Left renal pelvis (tissue), 4 donors: ENCODE measurements at places on chromosomes 11 and 22.

DNA sequence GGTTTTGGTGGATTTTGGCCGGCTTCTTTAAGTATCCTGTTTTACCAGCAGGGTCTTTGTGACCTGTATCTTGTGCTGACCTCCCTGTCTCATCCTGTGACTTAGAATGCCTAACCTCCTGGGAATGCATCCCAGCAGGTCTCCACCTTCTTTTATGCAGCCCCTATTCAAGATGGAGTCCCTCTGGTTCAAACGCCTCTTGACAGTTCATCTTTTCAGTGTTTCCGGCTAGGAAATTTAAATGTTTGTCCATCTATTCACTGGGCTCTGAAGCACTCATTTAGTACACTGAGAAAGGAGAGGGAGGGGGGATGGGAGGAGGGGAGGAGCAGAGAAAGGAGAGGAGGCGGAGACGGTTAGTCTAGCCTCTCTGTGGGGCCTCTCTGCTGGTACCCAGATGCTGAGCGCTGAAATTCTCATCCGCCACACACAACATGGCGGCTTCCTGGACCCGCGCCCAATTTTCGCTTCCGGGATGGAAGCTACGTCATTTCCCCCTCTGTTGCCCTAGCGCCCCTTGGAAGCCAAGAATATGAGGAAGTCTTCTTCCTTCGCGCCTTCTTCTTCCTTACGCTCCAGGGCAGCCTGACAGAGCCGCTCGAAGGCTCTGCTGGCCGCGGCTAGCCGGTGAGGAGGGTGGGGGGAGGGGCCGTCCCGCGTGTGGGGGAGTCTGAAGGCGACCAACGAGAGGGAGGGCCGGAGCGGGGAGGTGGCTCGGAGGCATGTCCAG lies 69.0 kb upstream of the SYT13 start:
- peak; percentile 88 for DNase-seq

GRCh38 chr11:78699609-78700135 lies 125.0 kb upstream of the NARS2 start:
- peak; percentile 19 for DNase-seq

DNA sequence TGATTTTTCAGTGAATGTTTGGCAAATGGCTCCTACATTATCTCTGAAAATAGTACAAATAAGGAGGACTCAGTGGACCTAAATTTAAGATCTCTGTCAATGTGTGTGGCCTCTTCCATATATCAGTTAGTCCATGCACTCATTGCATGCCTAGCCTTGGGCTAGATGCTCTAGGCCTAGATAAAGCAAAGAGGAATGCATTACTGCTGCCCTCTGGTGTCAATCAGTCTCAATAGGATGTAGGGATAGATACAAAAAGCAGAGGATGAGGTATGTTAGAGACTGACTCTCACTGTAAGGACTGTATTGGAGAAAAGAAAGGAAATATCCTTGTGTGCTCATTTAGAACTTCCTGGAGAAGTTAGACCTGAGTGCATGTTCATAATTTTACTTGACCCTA lies 42.0 kb downstream of the MS4A2 start:
- no peak for DNase-seq

- DNase-seq = no peak
Measured at GRCh38 chr11:36394926-36395325, 98.8 kb downstream of the PRR5L start.

GRCh38 chr11:128663824-128664223 lies 30.0 kb upstream of the FLI1 start:
- no peak for DNase-seq

DNA sequence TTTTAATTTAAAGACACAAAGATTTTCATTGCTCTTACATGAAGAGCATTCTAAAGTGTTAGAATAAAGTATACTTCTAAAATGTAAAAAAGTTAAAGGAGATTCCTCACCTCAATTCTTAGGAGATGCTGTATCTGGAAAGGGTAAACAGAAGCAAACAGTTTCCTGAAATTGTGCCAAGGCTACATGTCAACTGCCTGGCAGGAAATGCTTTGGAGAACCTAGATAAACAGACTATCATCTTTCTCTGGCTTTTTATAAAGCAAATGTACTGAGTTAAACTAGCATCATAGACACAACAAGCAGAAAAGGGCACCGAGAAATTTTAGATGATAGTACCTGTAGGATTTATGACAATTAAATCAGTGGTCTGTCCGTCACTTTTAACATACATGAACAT lies 24.7 kb upstream of the AKIP1 start:
- no peak for DNase-seq

DNA sequence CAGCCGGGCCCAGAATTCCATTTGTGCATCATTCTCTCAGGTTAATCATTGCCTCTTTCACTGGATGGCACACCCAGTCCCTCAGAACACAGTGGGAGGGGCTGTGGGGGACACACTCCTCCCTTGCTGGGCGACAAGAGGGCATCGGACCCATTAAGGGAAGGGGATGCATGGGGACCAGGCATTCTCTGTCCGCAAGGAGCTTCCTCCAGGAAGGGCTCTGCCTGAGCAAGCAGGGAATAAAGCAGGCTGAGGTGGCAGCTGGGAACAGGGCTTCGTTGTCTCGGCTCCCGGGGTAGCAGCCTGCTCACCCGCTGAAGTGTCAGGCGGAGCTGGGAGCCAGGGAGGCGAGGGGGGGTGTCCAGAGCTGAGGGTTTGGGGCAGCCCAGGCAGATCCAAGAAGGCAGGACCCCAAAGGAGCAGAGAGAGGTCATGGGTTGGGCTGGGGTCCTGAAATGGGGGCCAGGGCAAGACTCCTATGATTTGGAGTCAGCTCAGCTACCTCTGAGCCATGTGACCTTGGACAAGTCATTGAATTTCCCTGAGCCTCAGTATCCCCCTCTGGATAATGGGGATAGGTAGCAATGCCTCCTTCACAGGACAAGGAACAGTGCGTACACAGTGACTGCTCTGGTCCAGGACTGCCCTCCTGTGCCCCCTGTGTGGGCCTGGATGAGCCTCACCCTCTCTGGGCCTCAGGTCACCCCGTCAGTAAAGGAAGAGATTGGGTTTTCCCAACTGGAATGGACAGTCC lies 1.4 kb downstream of the GAL3ST1 start:
- no peak for DNase-seq

- DNase-seq = no peak
Measured at GRCh38 chr11:13134066-13134465, 125.0 kb downstream of the RASSF10 start.

DNA sequence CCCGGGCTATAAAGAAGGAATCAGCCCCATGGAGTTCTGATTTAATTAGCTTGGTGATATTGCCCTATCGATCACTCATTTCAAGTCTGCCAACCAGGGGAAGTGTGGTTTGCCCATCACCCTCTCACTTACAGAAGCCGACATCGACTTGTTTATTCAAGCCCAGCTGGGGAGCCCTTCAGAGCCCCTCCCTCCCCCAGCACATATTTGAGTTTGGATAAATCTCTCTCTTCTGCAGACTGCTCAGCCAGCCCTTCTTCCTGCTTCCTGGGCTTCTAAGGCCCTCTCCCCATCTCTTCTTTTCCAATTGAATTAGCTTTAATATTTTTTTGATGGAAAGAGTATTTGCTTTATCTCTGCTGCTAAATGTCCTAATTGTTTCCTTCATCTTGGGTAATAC lies 299.0 kb downstream of the MIAT start:
- DNase-seq = no peak

DNA sequence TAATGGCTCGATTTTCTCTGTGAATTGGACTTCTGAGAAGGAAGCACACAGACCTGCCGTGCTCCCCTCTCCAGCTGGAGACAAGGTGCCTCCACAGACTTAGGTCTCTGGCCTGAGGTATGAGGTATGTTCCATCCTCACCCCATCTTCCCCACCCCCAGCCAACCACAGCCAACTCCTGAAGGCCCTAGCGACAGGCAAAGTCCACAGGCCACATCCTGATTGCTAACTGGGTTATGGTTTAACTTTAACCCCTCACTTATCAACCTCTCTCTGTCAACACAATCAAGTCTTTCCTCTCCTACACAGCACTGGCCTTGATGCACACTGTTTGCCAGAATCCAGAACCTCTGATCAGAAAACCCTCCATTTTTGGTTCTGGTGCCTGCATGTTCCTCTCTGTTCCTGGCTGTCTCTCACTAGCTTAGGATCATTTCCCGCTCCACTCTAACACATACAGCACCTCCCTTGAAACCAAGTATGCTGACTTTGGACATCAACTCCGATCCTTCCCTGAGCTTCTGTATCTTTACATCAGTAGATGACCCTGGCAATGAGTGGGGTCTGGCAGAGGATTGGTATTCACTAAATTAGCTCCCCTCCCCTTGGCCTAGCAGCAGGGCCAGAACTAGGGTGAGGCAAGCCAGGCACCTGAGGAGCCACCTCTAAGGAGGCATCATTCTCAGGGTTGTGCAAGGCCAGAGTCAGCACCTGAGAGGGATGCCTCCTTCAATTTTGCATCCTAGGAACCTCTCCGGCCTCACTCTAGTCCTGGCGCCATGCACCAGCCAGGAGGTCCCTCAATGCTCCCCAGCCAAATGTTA lies 22.0 kb downstream of the JAML start:
- DNase-seq = no peak

DNA sequence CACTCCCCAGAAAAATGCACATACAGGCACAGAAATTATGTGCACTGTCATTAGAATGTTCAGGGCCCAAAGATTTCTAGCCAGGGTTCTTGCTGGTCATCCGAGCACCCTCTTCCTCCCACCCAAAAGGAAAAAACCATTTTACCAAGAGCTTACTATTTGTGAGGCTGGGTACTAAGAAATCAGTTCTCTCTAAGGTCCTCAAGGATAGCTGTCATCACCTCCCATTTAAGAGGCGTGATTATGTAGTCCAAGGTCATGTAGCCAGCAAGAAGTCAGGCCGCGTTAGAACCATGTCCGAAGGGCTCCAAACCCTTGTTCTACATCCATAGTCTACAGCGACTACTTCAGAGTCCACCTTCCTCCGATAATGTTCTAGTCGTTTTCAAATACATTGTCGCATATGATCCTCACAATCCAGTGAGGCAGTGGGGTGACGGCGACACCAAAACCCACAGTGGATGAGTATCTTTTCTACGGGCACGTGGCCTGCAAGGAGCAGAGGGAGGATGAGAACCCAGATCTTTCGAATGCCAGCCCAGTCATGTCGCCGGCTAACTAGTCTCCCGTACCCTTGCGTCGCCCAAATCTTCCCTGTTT lies 634 bp downstream of the TIMM8B start:
- DNase-seq = peak; percentile 6

DNA sequence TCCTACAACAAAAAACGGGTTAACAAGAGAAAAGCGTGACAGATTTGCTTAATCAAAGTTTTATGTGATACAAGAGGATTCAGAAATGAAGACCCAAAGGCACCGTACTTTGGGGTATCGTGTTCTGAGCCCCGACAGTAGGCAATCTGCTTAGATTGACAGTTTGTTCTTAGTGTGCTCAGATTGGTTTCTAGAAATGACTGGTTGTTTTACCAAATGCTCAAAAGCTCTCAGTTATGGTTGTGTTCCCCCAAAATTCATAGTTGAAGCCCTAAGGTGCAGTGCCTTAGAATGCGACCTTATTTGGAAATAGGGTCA lies 102.7 kb downstream of the RASSF10 start:
- DNase-seq = no peak

DNA sequence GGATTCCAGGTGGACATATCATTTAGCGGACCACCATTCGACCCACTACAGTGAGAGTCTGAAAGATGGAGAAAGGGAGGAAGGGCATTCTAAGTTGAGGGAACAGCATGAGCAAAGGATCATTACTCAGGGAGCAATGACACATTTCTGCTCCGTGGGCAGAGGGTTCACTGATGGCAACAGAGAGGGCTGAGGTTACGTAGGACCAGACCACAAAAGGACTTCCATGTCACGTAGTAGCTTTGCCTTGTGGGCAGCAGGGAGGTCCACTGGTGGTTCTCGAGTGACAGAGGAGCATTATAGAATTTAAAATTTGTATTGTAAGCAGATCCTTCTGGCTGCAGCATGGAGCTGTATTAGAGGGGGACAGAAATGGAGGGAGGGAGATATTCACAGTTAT lies 109.7 kb upstream of the NAV2 start:
- DNase-seq = no peak

DNA sequence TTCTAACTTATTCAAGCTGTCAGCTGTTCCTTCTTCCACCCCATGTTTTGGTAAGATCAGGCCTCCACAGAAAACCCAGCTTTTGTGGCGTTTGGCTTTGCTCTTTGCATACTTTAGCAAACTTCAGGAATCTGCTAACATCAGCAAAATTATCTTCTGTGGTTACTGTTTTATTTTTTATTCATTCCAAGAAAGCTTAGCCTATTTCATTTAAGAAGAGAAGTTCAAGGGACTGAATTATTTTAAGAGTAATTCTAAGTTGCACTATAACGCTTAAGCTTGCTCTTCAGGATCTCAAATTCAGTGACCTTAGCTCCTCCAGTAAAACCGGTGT lies 1.1 kb downstream of the JHY start:
- DNase-seq = no peak
